Activated T-helper 17 cell treated with anti-CD3 and anti-CD28 coated beads, Interleukin-2, amount 50 U/mL, for 72 hours (primary cell): ENCODE measurements at places on chromosomes 3 and 15.

DNA sequence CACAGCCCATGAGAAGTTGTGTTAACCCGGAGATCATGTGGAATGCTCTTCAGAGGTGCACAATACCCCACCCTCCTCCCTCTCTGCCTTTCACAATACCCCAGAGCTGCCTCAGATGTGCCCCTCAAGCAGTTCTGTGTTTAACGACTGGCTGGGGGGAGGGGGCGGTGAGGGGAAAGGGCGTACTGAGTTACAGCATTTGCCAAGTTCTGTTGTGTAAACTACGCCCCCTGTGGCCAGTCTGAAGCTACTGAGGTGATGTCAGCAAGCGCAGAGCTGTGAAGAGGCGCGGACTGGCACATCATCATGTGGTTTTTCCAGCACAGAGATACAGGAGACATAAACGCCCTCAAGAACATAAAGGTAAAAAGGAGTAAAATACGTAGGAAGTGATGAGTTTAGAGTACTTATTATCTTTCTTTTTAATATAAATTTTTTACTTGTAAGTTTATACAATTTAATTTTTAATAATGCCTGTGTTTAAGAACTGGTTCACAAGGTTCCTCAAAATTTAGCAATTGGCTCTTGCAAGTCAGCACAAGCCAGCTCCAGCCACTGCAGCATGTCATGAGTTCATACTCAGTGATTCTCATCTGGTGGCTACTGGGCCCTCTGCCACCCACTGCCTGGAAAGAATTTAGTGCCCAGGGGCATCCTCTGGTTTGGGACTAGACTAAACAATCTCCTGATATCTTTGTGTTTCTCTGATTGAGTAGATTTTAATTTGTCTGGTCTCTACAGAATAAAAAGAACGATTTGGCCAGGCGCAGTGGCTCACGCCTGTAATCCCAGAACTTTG lies 1.7 kb downstream of the EPB42 start:
- no peak for ATAC-seq

- ATAC-seq, result no peak
Observed at GRCh38 chr15:89075101-89075640, 13.1 kb upstream of the ABHD2 start.

- no peak for ATAC-seq
Observed at GRCh38 chr3:181313335-181313734, 323.8 kb upstream of the DNAJC19 start.

- peak; percentile 97 for ATAC-seq
Observed at GRCh38 chr3:196219194-196219969, 3.0 kb downstream of the SLC51A start.

DNA sequence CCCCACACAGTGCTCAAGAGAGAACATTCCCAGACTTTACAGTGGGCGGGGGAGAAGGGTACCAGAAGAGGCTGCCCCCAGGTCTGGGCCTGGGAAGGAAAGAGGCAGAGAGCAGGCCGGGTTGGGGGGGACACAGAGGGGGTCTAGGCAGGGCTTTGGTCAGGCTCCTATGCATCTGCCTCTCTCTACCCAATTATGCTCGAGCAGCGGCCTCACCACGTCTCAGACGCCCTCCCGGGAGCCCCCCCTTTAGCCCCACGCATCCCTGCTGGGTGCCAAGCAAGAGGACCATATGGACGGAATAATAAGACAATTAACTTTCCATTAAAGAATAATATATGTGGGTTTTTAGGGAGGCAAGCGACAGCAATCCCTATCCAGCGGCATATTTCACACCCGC lies 32.8 kb downstream of the CACNA2D2 start:
- no peak for ATAC-seq

GRCh38 chr15:48547286-48547685 lies 98.2 kb downstream of the FBN1 start:
- no peak for ATAC-seq

GRCh38 chr3:149536429-149536828 lies 61.9 kb downstream of the TM4SF4 start:
- ATAC-seq, result no peak

- no peak for ATAC-seq
Observed at GRCh38 chr3:44337248-44337785, 1.2 kb upstream of the TCAIM start.

DNA sequence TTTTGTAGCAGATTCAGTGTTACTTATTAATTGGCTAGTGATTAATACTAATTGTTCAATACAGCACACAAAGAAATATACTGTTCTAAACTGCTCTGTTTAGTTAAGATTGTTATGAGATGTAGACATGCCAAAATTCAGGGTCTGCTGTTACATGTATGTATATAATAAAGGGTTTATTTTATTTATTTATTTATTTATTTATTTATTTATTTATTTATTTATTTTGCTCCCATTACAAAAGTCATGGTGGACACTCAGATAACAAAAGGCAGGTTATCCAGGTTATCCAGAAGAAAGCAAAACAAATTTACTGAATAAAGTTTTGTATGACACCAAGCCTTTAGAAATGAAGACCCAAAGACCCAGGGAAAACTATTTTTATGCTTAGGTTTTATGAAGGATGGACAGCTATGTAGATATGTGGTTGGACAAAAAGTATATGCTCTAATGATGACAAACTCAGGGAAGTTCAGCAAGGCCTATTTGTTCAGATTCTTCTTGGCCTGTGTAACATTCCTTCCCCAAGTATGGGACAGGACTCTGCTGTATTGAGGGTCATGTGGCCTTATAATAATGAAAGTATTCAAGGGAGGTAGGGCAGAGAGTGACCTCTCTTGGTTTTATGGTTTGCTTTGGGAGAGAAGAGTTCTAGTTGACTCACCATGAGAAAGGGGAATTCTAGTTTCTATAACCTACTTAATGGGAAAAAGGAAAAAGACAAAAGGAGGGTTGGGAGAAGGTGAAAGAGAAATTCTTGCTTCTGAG lies 1056.8 kb downstream of the ROBO2 start:
- ATAC-seq, result no peak

DNA sequence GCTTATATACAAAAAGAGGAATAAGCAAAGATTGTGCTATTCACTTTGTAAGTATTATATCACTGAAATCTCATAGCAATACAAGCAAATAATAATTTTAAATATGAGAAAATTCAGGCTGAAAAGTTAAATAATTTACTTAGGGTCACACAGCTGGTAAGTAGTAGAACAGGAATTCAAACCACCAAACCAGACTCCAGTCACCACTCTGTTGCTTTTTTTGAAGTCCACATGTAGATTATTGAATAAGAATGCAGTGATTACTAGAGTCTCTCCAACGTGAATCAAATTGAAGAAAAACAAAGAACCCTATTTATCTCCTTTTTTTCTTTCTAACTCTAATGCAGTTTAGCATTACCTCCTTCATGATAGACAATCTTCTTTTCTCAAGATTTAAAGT lies 15.9 kb downstream of the SPICE1 start:
- no peak for ATAC-seq

GRCh38 chr15:87638554-87639083 lies 617.9 kb downstream of the NTRK3 start:
- no peak for ATAC-seq

GRCh38 chr15:78709263-78709882 lies 68.4 kb upstream of the CHRNB4 start:
- ATAC-seq, result peak; percentile 97

DNA sequence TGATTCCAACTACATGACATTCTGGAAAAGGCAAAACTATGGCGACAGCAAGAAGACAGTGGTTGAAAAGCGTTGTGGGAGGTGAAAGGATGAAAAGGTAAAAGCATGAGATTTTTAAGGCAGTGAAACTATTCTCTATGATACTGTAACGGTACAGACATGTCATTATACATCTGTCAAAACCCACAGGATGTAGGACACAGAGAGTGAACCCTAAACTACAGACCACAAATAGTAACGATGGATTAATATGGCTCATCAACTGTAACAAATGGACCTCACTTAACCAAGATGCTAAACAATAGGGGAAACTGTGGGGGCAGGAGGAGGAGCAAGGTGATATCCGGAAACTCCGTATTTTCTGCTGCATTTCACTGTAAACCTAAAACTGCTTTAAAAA lies 39.1 kb downstream of the MYO9A start:
- peak; percentile 78 for ATAC-seq

DNA sequence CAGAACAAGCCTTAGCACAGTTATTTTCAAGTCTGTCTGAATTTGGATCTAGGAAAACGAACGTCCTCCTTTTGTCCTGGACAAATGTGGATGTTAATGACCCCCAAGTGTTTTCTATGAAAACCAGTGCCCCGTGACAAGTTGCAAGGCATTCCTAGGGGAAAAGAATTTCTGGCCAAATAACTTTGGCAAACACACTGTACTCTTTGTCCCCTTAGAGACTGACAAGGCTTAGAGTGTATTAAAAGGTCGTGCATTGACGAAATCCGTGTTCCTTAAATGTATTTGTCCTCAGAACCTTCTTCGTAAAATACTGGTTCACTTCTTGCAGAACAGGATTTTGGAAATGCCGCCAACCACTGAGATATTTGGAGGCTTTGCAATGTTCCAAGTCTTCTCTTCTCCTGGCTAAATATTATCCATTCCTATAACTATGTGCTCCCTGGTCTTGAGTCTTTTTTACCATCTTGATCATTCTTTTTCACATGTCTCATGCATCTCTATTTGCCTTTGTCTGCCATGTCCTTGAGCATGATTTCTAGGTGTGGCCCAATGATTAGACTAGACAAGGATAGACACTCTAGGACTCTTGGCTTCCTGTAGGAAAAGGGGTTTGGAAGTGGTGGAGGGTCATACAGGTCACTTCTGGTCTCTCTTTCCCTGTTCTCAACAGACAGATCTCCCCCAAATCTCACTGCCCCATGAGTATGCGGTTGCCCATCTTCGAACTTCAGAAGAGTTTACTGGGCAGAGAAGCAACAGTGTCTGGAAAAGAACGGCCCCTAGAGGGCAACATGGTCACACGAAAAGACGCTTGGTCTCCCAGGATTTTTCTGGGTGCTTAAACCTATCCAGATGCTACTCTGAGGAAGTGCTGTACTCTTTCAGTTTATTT lies 117.5 kb downstream of the EDEM1 start:
- peak; percentile 75 for ATAC-seq

GRCh38 chr15:87118846-87119245 lies 1039.2 kb downstream of the AGBL1 start:
- ATAC-seq, result no peak

DNA sequence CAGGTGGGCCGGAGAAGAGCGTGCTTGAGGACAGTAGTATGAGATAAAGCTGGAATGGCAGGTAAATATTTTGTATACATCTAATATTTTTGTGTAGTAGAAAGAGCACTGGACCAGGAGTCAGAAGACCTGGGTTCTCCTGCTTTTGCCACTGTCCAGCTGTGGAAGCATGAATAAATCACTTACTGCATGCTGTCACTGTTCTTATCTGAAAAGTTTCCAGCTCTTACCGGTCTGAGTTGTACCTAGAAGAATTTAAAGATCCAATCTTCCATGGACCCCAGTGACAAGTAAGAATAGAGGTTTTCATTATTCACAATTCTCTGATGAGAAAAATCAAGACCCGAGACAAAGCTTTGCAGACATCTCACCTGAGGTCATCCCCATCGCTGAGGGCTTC lies 5.9 kb downstream of the XPC start:
- ATAC-seq, result no peak

DNA sequence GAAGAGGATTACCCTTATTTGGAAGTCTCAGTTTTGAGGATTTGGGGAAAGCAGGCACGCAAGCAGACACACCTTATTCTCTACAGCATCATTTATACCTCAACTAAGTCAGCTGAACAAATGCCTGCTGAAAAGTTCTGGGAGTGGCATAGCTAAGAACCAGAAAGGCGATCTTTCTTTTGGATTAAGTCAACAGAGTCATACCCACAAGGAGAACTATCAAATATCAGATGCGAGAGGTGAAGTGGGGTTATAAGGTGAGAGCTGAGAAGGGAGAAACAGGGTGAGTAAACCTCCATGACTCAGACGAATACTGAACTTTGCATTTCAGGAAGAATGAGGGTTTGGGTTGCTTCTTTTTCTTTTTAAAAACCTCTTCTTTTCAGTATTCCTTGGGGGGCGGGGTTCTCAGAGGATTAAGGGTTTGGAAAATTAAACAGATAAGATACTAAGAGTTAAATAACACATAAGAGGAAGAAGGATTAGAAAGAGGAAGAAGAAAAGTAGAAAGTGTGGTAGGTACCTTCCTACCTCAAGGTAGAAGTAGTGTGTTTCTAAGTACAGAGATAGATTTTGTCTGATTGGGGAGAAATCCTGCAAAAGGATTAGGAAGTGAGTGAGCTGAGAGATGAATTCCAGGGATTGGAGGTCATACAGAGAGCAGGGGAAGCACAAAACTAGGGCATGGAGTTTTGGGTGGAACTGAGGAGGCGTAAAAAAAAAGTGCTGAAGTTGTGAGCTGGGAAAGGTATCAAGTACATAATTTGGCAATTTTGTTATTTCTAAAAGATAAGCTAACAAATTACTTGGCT lies 41.3 kb upstream of the ICE2 start:
- ATAC-seq, result peak; percentile 91

- no peak for ATAC-seq
Observed at GRCh38 chr3:99711351-99711750, 73.0 kb downstream of the COL8A1 start.

DNA sequence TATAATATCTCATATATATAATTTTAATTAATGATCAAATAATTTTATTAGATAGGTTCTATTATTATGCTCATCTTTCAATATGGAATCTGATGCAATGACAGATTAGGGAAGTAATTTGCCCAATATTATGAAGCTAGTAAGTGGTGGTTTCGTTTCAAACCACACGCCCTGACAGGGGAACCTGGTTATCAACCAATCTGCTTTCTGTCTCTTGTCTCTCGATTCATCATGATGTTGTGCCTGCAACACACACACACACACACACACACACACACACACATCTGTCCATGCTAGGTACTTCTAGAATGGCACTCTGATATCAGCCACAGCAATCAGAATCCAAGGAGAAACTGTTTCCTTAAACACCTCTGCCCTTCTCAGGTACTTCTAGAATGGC lies 128.4 kb downstream of the ZBBX start:
- ATAC-seq, result no peak

- ATAC-seq, result peak; percentile 5
Observed at GRCh38 chr15:40787991-40788390, 18.2 kb downstream of the C15orf62 start.

GRCh38 chr3:59540241-59540640 lies 490.4 kb upstream of the CFAP20DC start:
- no peak for ATAC-seq

DNA sequence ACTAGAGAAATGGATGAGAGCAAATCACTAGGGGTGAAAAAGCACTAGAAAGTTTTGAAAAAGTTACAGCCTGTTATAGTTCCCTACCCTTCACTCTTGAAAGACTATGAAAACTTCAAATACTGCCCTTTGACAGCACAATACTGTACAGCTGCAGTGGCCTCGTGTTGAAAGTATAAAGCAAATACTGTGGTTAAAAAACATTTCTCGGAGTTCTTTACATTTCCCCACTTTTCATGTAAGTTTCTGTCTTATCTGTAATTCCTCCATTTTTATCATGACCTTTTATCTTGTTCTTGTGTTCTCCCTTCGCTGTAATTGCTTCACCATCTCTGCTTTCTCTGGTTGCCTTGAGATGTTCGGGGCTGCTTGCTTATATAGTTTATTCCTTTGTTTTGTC lies 423.8 kb upstream of the CFAP20DC start:
- ATAC-seq, result no peak

- ATAC-seq, result no peak
Observed at GRCh38 chr3:64107190-64107589, 83.9 kb upstream of the PSMD6 start.

- ATAC-seq, result peak; percentile 86
Observed at GRCh38 chr3:15291589-15292541, 40.5 kb downstream of the SH3BP5 start.

- no peak for ATAC-seq
Observed at GRCh38 chr3:15313461-15313860, 18.9 kb downstream of the SH3BP5 start.

- no peak for ATAC-seq
Observed at GRCh38 chr3:77919244-77919643, 879.3 kb downstream of the ROBO2 start.

GRCh38 chr3:110327870-110328269 lies 743.7 kb upstream of the NECTIN3 start:
- ATAC-seq, result no peak
